ENCODE measurements at places on chromosomes 11 and 22.

GRCh38 chr11:57121996-57122395, 59.8 kb upstream of the LRRC55 start:
- DNase-seq, result no peak

- no peak for DNase-seq
Observed at GRCh38 chr11:122032317-122032716, 83.7 kb downstream of the BLID start.

- DNase-seq, result no peak
Observed at GRCh38 chr11:62427630-62428233, 8.9 kb downstream of the SCGB1A1 start.

DNA sequence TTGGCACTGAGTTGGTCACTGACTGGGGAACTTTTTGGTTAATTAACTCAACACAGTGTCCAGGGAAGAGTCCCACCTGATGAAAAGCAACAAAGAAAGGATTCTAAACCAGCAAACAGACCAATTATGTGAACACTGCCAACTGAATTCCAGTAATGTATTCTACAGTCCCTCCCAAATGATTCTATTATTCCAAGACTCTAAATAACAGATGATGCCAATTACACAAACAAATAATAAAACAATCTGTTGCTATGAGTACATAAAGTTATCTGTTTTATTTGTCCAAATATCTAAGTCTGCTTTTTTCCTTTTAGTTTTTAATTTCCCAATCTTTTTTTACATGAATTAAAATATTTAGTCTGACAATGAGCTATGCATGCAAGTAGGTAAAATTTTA, 98.3 kb upstream of the TP53AIP1 start:
- no peak for DNase-seq

DNA sequence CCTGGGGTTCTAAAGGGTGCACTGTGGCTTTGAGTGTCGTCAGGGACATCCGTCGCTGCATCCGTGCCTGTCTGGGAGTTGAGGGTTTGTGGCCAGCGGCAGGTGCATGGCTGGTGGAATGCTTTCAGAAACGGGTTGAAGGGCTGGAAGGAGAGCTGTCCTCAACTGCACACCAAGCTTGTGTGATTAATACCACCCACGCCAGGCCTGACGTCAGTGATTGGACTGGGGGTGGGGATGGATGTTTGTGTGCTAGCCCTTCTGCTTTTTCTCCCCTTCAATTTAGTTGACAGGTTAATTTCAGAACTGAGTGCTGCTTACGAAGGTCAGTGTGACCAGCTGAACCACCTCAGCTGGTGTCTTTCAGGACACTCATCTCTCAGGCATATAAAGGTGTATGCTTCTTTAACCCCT, 3.2 kb upstream of the GAB2 start:
- DNase-seq, result no peak

Measured in C1 segment of cervical spinal cord (tissue), 14 donors.